ENCODE measurements at places on chromosomes 3 and 15.

- DNase-seq, result no peak
These were observed 31.7 kb upstream of the THUMPD3 start for GRCh38 chr3:9331171-9331570.

GRCh38 chr3:47527952-47528725 is 14.6 kb upstream of the ELP6 start:
- no peak for DNase-seq

DNA sequence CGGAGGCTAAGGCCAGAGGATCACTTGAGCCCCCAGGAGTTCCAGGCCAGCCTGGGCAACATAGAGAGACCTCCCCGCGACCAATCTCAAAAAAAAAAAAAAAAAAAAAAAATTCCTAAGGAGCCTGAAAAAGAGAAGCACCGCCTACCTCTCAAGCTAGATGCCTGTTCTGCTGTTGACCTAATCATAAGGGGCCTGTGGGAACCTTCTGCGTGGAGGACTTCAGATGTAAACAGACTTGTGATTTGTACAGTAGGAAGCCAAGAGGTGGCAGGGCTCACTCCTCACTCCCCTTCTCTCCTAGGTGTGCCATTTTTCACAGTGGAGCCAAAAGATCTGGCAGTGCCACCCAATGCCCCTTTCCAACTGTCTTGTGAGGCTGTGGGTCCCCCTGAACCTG is 3.2 kb downstream of the TYRO3 start:
- no peak for DNase-seq

DNA sequence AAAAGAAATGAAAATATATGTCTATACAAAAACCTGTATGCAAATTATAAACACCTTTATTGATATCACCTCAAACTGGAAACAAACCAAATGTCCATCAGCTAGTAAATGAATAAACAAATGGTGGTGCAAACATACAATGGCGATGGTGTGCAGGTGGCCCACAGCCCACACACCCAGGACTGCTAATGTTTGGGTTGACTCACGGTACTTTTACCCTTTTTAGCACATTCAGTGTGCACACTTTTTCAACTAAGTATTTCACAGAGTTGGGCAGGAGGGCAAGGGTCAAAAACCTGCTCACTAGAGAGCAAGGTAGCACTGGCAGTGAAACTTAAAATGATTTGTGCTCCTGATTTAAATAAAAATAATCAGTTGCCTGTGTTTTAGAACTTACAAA is 123.1 kb upstream of the BHLHE40 start:
- DNase-seq, result no peak

DNA sequence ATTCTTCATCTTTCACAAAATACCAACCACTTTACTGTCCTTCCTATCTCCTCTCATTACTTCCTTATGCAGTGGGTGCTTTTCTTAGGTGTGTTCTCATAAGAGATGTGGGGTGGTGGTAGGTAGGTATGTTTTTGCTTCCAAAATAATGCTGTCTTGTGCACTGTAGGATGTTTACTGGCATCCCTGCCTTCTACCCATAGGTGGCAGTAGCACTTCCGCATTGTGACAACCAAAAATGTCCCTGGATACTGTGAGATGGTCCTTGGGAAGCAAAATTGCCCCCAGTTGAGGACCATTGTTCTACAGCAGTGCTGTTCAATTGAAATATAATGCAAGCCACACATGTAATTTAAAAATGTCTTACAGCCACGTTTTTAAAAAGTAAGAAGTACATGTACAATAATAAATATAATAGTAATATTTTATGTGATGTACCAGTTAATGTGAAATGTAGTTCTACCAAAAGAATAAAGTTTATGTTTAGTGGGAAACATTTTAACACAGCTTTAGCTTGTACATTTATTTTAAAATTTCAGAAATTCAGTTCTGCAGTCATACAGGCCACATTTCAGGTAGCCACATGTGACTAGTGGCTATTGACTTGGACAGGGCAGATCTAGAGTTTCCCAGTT is 75.2 kb downstream of the NEO1 start:
- peak; percentile 42 for DNase-seq

DNA sequence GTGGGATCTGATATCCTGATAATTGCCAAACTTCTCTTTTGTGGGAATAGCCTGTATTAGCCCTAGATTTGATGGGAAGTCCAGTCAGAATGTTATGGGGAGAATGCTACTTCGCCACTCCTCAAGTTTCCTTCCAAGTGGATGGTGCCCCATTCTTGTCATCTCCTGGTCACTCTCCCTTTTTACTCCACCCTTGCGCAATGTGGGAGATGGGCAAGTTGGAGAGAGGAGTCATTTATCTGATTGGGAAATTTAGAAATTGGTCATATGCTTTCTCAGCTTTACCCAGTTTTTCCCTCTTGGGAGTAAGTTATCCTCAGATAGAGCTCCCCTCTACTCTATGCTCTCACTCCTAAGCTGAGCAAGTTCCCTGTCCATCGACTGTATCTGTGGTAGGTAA is 14.4 kb downstream of the FANCD2OS start:
- DNase-seq, result no peak

GRCh38 chr3:52685285-52685708 is 416 bp downstream of the PBRM1 start:
- peak; percentile 61 for DNase-seq

DNA sequence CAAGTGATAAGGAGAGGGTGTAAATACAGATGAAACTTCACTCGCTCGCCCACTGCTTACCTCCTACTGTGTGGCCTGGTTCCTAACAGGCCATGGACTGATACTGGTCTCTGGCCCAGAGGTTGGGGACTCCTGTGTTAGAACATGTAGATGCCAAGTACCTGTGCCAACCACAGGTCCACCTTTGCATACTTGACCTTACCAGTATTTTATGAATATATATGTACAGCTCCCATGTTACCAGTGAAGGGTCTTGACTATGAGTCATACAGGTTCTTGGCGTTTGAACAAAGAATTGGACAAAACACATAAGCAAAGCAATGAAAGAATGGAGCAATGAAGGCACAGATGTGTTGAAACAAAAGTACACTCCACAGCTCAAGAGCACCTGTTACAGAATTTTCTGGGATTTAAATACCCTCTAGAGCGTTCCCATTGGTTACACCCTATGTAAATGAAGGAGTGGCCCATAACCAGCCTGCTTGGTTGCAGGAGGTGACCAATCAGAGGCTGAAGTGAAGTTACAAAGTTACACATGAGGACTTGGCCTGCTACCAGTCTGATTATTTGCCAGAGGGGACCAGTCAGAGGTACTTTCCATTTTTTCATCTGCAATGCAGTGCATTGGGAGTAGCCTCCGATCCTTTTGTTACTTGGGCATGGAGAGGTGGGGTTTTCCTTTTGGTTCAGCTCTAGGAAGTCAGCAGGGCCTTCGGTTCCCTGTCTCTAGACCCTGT is 1.7 kb upstream of the GFM1 start:
- no peak for DNase-seq

DNA sequence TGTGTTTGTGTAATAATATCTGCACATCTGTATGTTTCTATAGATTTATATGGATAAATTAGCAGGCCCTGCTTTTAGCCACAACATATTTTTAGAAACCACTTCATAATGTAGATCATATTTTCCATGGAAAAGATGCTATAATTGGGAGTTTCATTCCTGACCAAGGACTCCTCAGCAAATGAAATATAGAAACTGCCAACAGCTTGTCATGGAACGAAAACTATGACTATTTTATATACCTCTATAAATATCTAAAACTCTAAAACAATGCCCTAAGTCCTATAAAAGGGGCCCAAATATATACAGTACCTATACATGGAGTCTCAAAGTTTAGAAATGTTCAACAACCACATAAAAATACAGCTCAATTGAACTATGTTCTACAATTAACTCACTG is 27.9 kb downstream of the EID1 start:
- DNase-seq, result no peak

DNA sequence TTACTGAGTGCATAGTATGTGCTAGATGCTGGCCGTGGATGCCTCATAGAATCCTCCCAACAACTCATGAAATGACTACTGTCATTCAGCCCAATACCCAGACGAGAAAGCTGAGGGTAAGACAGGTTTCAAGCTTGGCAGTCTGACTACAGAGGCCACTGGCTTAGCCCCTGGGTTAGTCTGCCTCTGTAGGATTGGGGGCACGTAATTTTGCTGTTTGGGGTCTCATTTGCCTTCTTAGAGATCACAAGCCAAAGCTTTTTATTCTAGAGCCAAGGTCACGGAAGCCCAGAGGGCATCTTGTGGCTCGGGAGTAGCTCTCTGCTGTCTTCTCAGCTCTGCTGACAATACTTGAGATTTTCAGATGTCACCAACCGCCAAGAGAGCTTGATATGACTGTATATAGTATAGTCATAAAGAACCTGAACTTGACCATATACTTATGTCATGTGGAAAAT is 1.0 kb upstream of the CCR5 start:
- DNase-seq, result no peak

DNA sequence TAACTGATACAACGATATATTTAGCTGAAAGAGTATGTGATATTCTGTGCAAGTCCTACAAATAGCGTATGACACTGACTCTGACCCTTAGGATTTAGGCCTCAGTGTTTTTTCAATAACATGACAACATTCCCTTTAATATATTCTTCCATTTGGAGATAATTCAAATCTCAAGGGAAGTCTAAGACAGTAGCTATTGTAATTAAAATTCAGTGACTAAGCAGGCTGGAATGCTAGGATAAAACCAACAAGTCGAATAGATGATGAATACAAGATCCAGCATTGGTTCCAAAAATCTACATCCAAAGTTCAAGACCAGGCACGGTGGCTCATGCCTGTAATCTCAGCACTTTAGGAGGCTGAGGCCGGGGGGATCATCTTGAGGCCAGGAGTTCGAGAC is 56.2 kb downstream of the QTRT2 start:
- DNase-seq, result no peak

- DNase-seq, result no peak
These were observed 449 bp downstream of the RAF1 start for GRCh38 chr3:12663401-12663935.

GRCh38 chr3:107235928-107236315 is 141.3 kb upstream of the CCDC54 start:
- DNase-seq, result peak; percentile 72

- DNase-seq, result no peak
These were observed 54.0 kb downstream of the KCNAB1 start for GRCh38 chr3:156174229-156174847.

GRCh38 chr3:153624310-153625030 is 462.4 kb downstream of the RAP2B start:
- no peak for DNase-seq

- DNase-seq, result peak; percentile 38
These were observed at the start of gene ABHD14A for GRCh38 chr3:51974963-51975851. Gene ABHD14A (plus strand): TSS chr3:51975064. CDS start chr3:51975136, 72 bp downstream.

GRCh38 chr3:183142199-183142598 is 20.3 kb downstream of the LAMP3 start:
- DNase-seq, result no peak

DNA sequence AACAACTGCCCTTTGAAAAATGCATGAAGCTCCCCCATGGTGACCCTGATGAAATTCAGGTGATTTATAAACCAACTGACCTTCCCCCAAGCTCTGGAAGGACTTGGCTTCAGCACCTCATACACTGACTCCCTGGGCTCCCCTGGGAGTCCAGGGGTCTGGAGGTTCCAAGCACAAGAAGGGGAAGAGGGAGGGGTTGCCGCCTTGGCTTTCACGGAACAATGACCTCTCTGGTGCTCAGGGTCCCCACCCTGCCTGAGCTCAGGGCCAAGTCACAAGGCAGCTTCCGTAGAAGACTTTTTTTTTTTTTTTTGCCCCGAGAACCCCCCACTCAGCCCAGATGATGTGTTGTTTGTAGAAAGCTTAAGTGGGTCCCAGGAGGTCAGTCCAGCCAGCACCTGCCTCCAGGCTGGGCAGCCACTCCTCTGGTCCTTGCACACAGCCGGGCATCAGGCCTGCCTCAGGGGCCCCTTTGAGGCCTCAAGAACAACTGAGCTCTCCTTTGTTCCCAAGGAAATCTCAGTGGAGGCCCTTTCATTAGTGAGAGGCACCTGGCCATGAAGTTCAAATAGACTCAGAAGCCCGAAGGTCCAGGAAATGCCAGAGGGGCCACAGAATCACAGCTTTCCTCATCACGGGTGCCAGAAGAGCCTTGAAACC is 14.0 kb upstream of the ALAS1 start:
- no peak for DNase-seq

GRCh38 chr3:190444576-190445145 is 5.0 kb downstream of the TMEM207 start:
- DNase-seq, result no peak

DNA sequence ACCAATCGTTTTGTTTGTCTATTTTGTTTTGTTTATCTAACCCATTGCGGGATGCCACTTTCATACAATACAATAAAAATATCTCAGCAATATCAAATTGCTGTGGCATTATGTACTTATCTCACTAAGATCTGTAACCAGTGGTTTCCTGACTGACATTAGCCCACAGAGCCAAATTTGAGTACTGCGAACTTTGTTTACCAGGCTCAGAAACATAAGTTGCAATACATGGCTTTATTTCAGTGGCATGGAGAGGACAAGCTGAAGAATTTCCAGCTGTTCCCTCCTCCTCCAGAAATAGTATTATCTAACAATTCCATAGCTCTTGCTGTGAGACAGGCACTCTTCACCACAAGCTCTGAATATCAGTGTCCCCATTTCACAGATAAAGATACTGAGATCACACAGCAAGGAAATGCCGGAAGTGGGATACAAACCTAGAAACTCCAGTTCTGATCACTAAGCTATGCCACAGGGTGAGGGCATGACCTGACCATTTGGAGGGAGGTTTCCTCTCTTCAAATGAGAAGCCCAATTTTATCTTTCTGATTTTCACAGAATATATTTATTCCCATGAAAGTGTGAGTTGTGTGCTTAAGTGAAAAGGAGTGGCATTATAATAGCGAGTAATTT is 469.9 kb upstream of the CBLB start:
- no peak for DNase-seq

DNA sequence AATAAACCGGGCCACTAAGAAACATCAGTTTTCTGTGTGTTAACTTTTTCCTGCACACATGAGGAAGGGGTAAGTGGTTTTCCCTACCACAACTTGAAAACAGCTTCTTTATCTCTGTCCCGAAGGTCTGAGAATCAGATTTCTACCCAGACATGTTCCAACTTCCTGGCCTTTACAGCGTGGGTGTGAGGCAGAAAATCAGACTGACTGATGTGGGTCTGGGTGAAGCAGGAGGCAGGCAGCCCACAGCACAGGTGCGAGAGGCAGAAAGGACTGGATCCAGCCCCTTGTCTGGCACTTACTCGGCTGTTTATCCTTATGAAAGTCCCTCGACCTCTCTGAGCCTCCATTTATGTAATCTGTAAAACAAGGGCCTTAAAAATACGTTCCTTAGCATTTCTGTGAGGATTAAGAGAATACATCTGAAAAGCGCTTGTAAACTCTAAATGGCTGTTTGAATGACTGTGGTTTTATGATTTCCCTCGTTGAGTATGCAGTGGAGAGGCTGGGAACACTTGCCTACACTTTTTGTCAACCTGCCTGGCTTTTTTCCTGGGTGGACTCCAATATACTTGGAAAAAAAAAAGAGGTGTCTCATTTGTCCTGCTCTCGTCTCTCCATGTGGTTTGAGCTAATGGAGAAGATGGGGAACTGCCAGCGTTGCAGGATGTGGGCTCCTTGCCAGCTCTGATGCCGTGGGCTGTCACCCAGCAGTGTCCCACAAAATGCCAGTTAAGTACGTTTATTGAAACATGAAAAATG is 3.1 kb downstream of the AGBL1 start:
- DNase-seq, result peak; percentile 40

Data from NCI-H1105 treated with DMSO at 0.1 percent for 48 hours (cell line).